ENCODE measurements at places on chromosomes 6 and 20.

DNA sequence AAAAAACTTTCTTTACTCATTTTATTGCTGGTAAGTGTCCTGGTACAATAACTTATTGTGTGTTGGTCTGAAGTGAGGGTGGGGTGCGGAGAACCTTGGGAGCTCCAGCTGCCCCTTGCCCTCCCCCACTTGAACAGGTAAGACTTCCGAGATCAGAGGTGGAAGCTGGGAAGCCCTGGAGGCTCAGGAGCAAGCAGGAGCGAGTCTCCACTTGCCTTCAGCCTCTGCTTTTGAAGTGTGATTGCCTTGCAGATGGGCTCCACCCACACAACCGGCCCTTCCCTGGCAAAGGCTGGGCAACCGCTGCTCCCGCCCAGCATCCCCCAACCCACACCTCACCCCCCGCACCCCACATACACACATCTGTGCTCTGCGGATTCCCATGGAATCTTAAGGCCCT is 179.6 kb downstream of the TFAP2C start:
- DNase-seq, result no peak
- H3K4me1 ChIP-seq, result no peaks in the 10 kb centered on the region
- no peak overlapping the region for H3K27ac ChIP-seq
- H3K36me3 ChIP-seq, result no peaks in the 10 kb centered on the region
- H3K4me3 ChIP-seq, result no peak overlapping the region

- peaks cover 35% of the 10 kb centered on the region for H3K4me1 ChIP-seq
- H3K27me3 ChIP-seq, result no peaks in the 10 kb centered on the region
- H3K4me3 ChIP-seq, result no peak overlapping the region
- no peak overlapping the region for H3K27ac ChIP-seq
- H3K36me3 ChIP-seq, result no peaks in the 10 kb centered on the region
Measured at GRCh38 chr6:168150551-168151320, 71.7 kb upstream of the FRMD1 start.

- DNase-seq, result no peak
- no peaks in the 10 kb centered on the region for H3K36me3 ChIP-seq
- H3K4me3 ChIP-seq, result no peak overlapping the region
- H3K27me3 ChIP-seq, result no peaks in the 10 kb centered on the region
- H3K4me1 ChIP-seq, result no peaks in the 10 kb centered on the region
Measured at GRCh38 chr6:55917751-55918415, 42.5 kb upstream of the BMP5 start.

DNA sequence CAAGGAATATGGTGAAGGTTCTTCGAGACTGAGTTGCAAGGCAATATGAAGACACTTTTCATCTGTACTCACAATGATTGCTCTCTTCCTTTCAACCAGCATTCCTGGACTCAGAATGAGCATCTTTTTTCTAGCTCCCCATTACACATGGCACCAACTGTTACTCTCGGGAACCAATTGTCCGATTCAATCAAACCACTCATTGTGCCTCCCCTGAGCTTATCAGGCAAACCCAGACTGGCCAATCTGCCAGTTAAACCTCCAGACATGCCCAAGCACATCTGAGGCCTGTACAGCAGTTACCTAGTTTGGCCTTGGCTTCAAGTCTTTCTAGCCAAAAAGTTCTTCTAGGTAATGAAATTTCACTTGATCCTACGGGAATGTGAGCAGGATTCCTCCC is 164.1 kb downstream of the ID4 start:
- H3K27ac ChIP-seq, result no peak overlapping the region
- H3K4me1 ChIP-seq, result no peaks in the 10 kb centered on the region
- DNase-seq, result no peak

DNA sequence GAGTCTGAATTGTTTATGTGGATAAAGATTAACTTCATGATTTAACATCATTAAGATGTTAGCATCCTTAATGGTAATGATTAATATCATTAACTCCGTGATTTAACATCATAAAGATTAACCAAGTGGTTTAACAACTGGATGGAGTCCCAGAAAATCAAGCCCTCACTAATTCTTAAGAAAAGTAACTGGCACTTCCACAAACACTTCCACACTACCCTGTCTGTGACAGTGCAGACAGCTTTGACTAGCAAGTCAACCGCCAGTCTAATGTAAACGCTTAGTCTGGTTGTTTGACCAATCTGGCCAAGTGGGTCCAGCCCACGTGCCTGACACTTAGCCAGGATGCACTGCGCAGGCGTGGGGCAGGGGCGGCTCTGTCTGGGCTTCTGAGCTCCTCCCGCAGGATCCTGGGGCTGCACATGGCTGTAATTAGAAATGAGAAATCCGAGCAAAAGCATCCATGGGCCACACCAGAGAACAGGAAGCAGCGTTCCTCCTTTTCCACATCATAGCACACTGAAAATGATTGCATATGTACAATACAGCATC is 424.2 kb downstream of the FOXA2 start:
- H3K27ac ChIP-seq, result no peak overlapping the region
- H3K36me3 ChIP-seq, result no peaks in the 10 kb centered on the region

DNA sequence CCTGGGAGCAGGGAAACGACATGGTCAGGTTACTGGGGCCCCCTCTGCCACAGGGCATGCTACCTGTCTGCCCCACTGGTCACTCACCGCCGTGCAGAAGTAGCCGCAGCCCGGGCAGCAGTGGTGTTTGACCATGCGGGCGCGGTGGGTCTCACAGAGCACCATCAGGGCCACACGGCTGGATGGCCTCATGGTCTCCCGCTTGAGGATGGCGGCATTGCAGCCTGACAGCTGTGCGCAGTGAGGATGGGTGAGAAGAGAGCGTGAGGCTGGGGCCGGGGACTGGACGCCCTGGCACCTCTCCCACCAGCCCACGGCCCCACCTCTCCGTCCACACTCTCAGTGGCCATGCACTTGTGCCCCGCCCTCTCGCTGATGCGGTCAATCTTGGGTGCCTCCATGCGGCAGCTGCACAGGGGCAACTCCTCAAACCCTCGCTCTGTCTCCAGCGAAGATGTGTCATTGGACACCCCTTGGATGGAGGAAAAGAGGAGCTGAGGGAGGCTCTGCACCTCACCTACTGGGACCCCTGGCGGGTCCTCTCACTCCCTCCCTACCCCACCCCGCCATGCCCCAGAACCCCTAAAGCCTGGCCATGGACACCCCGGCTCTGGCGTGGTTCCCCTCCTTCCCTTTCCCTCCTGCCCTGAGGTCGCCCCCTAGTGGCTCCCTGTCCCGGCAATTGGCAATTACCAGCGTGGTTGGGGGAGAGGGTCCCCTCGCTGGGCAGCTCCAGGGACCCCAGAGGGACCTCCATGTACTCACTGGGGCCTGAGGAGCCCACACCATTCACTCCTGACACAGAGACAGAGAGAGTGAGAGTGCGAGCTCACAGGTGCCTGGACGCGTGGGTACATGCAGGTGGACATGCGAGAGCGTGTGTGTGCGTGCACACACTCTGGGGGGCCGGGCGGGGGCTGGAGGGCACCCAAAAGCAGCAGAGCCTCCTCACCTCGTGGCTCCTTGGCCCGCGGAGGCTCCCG is 8.9 kb downstream of the EHMT2 start:
- no peak overlapping the region for H3K27ac ChIP-seq
- no peaks in the 10 kb centered on the region for H3K4me1 ChIP-seq
- H3K36me3 ChIP-seq, result peaks cover 98% of the 10 kb centered on the region
- H3K27me3 ChIP-seq, result no peaks in the 10 kb centered on the region
